ENCODE measurements at places on chromosomes 2 and 18. TPM values are rescaled to one million over a fixed set of nuclear protein-coding genes. Genes with fewer than 3 reads are reported as not detected.

The CENPA gene
- total RNA-seq, result 1.5 TPM

The TNFAIP6 gene
- 8.8 TPM for total RNA-seq

The PPP1R1C gene
- 0.51 TPM for total RNA-seq

The TEX44 gene
- total RNA-seq, result not detected

The IL1RN gene
- not detected for total RNA-seq

The ANKRD30BL gene
- not detected for total RNA-seq

The NFU1 gene
- total RNA-seq, result 33.1 TPM

The POMC gene
- total RNA-seq, result not detected

DNA sequence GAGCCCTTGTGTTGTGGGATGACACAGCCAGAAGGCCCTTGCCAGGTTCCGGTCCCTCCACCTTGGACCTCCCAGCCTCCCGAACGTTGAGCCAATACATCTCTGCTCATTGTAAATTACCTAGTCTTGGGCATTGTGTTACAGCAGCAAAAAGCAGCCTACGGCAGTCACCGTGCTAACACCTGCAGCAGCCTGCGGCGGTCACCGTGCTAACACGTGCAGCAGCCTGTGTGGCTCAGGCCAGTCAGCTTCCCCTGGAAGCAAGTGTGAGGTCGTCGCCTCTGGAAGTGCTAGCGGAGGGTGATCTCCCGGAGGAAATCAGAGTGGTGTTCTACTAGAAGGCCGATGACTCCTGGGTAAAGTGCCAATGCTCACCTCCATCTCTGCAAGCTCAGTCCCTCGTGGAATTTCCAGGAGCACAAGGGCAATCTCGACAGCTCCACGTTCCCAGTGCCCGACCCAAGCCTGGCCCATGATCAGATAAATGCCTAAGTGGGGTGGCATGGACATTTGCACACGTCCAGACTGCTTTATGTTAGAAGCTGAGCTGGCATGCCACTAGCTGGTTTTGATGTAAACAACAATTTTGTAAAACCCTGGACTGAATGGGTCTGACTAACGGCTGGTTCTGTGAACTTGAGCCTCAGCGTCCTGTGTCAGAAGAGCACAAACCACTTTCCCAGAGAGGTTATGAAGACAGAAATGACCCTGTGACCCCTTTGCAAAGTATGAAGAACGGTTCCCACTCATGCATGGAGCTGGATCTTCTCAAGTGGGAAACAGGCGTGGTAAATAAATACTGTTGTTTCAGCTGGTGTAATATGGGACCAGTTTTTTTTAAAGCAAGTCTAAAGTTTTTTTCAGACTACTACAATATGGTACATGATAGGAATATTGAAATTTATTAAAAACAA lies 11.4 kb upstream of the CNDP1 start:
- no peak for DNase-seq

GRCh38 chr2:8193686-8194615 lies 487.9 kb upstream of the ID2 start:
- no peak for DNase-seq

- no peak for DNase-seq
These were observed 22.5 kb downstream of the PIGN start for GRCh38 chr18:62164310-62164709.

DNA sequence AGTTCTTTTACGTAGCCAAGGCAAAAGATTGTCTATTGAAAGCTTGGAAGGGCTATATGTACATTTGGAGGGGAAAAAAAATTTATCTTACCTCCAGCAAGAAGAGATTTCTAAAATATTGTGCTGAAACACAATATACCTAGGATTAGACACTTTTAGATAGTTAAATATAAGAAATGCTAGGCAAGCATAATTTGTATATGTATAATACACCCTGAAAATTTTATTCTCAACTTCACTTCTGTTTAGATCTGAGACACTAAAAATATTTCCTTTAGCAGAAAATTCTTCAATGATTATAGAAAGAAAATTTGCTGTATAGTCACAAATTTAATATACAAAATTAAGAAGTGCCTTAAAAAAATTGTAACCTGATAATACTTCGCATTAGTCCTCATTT lies 42.6 kb downstream of the ITGAV start:
- DNase-seq, result no peak

DNA sequence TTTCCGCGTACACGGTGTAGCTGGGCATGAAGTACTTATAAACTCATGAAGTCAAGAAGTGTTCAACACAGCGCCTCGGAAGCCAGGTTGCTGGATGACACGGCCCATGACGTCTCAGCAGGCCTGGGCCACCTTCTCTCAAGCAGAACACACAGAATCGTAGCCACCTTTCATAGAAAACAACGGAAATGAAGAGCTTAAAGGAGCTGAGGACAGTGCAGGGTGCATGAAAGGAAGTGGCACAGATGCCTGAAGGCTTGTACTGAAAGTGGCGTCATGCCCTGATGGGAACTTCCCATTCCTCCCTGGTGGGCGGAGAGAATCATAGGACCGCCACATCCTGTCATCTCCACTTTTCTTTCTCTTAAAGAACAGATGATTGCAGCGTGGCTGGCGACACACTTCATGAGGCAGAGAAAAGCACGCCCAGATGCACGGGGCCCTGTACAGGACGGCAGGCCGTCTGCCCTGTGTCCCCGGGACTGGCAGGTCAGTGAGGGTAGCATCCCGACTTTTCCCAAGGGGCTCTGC lies 31.1 kb downstream of the HDAC4 start:
- DNase-seq, result no peak

DNA sequence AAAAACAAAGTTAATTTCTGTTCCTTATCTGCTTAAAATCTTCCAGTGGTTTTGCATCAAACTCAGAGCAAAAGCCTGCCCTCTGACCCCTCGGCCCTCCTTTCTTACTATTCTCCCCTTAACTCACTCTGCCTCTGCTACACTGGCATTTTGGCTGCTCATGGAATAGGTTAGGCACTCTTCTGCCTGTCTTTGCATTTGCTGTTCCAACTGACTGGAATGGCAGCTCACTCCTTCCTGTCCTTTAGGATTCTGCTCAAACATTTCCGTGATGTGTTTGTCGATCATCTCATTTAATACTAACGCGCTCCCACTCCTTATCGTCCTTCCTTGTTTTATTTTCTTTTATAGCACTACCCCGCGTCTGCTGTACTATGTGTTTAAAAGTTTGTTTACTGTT lies 815 bp downstream of the CEBPZ start:
- peak; percentile 11 for DNase-seq

DNA sequence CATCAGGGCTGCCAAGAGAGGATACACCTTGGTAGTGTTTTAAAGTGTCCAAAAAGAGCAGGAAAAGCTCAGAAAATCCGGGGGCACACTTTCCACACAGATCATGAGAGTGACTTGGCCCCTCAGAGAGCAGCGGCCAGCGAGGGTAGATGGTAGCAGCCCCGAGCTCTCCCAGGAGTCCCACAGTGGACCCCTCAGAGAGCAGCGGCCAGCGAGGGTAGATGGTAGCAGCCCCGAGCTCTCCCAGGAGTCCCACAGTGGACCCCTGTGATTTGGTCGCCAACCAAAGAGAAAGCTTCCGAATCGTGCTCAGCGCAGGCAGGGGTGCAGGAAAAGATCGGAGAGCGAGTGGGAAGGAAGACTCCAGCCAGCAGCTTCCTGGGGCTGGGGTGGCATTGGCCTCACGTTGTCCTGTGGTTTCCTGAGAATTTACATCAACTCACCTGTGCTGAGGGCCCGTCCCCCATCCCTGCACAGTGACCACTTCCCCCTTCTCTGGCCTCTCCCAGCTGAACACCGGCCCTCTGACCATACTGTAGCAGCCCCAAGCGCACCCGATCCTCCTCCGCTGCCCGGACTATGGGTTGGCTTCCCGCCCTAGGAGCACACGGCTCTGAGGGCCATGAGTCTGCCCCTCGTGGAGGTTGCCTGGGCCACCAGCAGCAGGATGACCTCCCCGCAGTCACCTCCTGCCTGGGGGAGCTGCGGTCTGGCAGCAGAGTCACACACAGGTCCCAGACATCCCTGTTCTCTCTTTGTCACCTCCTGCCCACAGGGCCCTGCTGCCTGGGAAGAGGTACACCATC lies 33.7 kb downstream of the MTERF4 start:
- DNase-seq, result no peak

GRCh38 chr2:112174383-112174782 lies 36.2 kb downstream of the FBLN7 start:
- no peak for DNase-seq

DNA sequence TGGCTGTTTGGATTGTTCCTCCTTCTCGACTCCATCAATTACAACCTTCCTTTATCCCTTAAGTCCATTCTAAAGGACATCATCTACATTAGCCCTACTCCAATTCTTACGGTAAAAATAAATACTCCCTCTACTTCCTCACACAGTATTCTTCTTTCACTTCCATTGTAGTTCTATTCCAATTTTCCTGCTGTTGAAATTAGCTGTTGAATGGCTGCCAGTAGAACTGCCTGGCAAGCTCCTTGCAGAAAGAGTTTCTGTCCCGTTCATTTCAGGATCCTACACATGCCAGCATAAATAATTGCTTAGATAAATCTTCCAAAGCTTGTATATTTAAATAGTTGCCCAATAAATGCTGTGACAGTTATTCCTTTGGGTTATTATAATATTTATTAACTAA lies 459.3 kb upstream of the TRIB2 start:
- no peak for DNase-seq

- no peak for DNase-seq
These were observed 955.4 kb upstream of the FANCL start for GRCh38 chr2:59196491-59196890.

- DNase-seq, result no peak
These were observed 60.3 kb upstream of the HPCAL1 start for GRCh38 chr2:10242451-10242850.

GRCh38 chr2:159457589-159457988 lies 158.8 kb downstream of the BAZ2B start:
- DNase-seq, result no peak

DNA sequence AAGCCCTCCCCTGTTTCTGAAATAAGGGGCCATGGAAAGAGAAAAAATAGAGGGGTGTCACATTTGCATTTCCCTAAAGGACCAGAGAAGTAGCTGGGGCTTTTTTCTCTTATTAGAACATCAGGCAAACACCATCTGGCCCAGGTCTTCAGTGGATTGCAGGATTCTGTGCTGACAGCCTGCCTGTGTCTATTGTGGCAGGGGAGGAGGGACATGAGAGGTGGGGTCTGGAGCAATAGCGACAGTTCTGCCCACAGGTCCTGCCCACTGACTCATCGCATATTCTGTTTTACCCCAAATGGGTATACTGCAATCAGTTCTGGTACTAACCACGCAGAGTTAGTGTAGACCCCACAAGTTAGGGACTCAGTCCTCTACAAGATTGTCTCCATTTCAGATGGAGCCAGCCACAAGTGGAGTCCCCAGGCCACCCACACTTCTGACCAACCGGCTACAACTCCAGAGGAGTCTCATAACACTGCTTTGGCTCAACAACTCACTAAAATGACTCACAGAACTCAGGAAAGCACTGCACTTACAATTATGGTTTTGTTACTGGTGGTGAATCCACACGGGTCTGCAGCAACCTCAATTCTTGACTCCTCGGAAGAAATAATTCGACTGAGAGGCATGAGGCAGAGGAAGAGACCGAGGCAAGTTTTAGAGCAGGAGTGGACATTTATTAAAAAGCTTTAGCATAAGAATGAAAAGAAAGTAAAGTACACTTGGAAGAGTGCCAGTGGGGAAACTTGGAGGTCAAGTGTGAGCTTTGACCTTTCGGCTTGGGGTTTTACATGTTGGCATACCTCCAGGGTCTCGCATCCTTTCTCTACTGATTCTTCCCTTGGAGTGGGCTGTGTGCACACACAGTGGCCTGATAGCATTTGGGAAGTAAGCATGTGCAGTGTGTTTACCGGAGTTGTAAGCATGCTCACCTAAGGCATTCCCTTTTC lies 146.4 kb upstream of the SPATS2L start:
- peak; percentile 53 for DNase-seq

GRCh38 chr2:219252900-219253752 lies at the start of gene TUBA4B:
TSS of gene TUBA4B (plus strand) at chr2:219253243. CDS start at chr2:219253408, 165 bp downstream.
- peak; percentile 90 for DNase-seq

- no peak for DNase-seq
These were observed 13.2 kb downstream of the PRELID3A start for GRCh38 chr18:12420821-12421421.

GRCh38 chr2:110732422-110733413 lies at the start of gene ACOXL:
TSS of gene ACOXL (plus strand) at chr2:110732573. CDS start at chr2:110768390, 35,817 bp downstream.
- no peak for DNase-seq

DNA sequence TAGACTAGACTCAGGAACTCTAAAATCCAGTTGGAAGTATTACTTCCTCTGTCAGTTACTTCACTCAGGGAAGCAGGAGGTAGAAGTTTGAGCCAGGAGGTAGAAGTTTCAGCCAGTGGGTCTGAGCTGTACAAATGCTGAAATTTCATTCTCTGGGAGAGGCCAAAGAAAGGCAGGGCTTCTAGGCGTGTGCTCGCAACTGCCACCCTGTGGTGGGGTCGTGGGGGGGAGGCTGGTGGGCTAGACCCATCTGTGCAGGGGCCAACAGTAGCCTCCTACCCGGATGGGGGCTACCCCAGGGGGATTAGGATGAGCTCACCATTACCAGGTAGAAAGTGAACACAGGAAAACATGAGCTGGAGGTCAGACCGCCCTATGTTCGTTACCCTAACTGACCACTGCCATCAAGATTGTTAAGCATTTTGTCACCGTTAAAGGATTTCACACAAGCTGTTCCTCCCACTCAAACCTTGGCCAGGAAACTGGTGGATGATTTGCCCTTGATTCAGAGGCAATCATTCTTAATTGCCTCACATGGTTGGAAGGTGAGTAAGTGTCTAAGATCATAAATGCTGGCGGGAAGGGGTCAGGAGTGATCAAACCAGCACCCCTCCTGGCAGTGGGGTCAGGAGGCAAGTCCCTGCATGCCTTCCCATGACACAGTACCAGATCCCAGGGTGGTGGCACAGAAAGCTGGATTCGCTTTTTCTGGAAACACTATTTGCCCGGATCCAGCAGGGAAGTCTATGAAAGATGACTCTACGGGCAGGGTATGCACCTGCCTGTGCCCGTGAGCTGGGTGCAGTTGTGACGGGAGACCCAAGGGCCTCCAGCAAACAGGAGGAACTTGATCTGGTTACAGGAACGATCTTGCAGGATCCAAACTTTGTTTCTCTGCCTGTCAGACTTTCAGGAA lies 5.2 kb upstream of the FHL2 start:
- peak; percentile 85 for DNase-seq

DNA sequence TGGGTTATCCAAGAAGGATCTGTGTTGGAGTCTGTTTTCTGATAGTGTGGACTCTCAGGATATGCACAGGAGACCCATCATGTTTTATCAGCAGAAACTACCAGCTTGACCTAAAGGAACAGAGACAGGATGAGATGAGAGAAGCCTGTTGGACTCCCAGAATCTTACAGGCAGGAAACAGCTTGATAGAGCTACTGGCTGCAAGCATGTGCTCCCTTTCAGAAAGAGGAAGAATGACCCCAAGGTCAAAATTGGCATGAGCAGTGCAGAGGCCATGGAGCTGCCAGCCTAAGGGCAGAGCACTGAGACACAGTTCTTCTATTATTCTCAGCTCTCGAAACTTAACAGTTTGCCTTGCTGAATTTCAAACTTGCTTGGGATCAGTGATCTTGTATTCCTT lies 135.2 kb upstream of the NFATC1 start:
- no peak for DNase-seq

DNA sequence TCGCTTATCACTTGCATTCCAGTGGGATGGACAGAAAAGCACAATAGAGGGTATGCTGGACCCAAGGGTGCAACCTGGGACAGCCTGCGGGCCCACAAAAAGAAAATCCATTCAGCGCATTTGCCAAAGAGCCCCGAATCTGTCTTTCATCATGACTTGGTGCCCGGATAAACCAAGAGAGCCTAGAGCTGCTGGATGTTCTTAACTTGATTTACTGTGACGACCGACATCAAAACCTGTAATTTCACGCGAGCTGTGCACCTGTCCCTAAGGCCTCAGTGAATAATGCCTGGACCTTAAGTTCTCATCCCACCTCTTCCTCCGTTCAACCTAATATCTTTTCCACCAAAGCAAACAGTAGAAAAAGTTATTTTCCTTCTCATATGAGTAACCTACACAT lies 115.5 kb upstream of the ACKR3 start:
- DNase-seq, result no peak

Measured in myocyte (in vitro differentiated cells).